ENCODE measurements at places on chromosomes 5 and 9. TPM values are rescaled to one million over a fixed set of nuclear protein-coding genes. Genes with fewer than 3 reads are reported as not detected.

CSNK1A1 gene
- 556 TPM for total RNA-seq

MORN5 gene
- not detected for total RNA-seq

INSL6 gene
- total RNA-seq, result not detected

PCDHA9 gene
- under 0.01 TPM for total RNA-seq

F12 gene
- total RNA-seq, result 0.89 TPM

PCDHB13 gene
- 0.89 TPM for total RNA-seq

KLF4 gene
- total RNA-seq, result 1.5 TPM

FAM200C gene
- total RNA-seq, result 4.8 TPM

ADAMTS19 gene
- 1.4 TPM for total RNA-seq

SLC28A3 gene
- 0.59 TPM for total RNA-seq

AK8 gene
- total RNA-seq, result under 0.01 TPM

PCDH1 gene
- 0.60 TPM for total RNA-seq

SLC6A18 gene
- total RNA-seq, result not detected

OGN gene
- 0.59 TPM for total RNA-seq

HSD17B3 gene
- total RNA-seq, result not detected

RASEF gene
- 0.28 TPM for total RNA-seq

POLR1E gene
- total RNA-seq, result 23.8 TPM

SLCO6A1 gene
- not detected for total RNA-seq

ABO gene
- total RNA-seq, result not detected

SLC36A3 gene
- total RNA-seq, result not detected

CAST gene
- 143 TPM for total RNA-seq

NIM1K gene
- 1.2 TPM for total RNA-seq

DMRT3 gene
- total RNA-seq, result not detected

TMEM171 gene
- 1.8 TPM for total RNA-seq

MYO10 gene
- 264 TPM for total RNA-seq

DOLPP1 gene
- 11.0 TPM for total RNA-seq

CNTNAP3B gene
- total RNA-seq, result 29.5 TPM

FOXD4L4 gene
- 0.18 TPM for total RNA-seq

CDH10 gene
- total RNA-seq, result 2.4 TPM

TEK gene
- 89.3 TPM for total RNA-seq

CDKN2B-AS1 gene
- total RNA-seq, result 6.5 TPM

NAA35 gene
- total RNA-seq, result 23.8 TPM

INSYN2B gene
- 8.3 TPM for total RNA-seq

WNT8A gene
- not detected for total RNA-seq

PCDHGA9 gene
- total RNA-seq, result 4.5 TPM

RBM22 gene
- total RNA-seq, result 23.2 TPM

GFI1B gene
- not detected for total RNA-seq

ARAP3 gene
- total RNA-seq, result 8.9 TPM

MGAT1 gene
- 122 TPM for total RNA-seq

HEMGN gene
- total RNA-seq, result not detected

IER5L gene
- total RNA-seq, result 22.7 TPM

SLC27A6 gene
- under 0.01 TPM for total RNA-seq

SHOC1 gene
- total RNA-seq, result 0.09 TPM

IGFBPL1 gene
- total RNA-seq, result not detected

CDKN2A gene
- 27.9 TPM for total RNA-seq

TENT4A gene
- total RNA-seq, result 9.5 TPM

LRRC19 gene
- total RNA-seq, result not detected

BSPRY gene
- not detected for total RNA-seq

TRUB2 gene
- 10.4 TPM for total RNA-seq

IL4 gene
- not detected for total RNA-seq

PRRX2 gene
- 0.59 TPM for total RNA-seq

PMPCA gene
- 39.5 TPM for total RNA-seq
